ENCODE measurements at places on chromosomes 3 and 15.

- no peak for DNase-seq
These were observed 17.1 kb downstream of the SLC9A9 start for GRCh38 chr3:143831208-143831607.

- DNase-seq: no peak
These were observed 25.7 kb downstream of the LIPC start for GRCh38 chr15:58457466-58457965.

DNA sequence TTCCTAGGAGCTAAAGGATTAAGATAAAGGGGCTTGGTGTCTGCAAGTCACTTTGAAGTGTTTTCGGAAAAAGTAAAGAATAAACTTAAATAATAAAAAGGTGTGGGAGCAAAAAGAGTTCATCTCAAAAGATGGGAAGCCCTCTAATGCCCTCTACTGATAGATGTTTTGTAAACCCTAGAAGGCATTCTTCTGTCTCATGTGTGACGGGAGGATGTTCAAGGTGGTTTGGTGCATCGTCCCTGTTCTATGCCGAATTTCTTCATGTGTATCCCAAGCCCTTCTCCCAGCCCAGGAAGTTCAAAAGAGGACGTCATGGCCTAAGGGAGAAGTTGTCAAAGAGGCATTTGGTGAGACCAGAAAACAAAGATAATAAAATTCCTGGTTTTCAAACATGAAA, 37.2 kb downstream of the CCK start:
- no peak for DNase-seq

DNA sequence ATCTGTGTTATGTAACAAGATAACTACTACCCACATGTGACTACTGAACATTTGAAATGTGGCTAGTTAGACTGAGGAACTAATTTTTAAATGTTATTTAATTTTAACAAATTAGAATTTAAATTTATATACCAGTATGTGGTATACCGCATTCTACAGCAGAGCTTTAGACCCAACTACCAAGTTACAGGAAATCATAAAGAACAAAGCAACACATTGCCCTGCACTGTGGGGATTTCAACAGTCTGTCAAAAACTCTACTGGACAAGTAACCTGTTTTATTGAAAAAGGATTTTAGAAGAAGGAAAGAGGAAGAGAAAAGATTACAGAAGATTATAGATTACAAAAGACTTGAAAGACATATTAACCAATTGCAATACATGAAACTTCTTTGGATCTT, 64.9 kb downstream of the DPH6 start:
- no peak for DNase-seq

GRCh38 chr3:41011854-41012253, 187.5 kb upstream of the CTNNB1 start:
- DNase-seq: no peak

GRCh38 chr15:32819448-32819847, 101.6 kb downstream of the GREM1 start:
- DNase-seq: no peak

- no peak for DNase-seq
These were observed 181.4 kb upstream of the UBE2E1 start for GRCh38 chr3:23624305-23624704.

- DNase-seq: no peak
These were observed 204.6 kb upstream of the STRIT1 start for GRCh38 chr3:155497930-155498647.

GRCh38 chr3:58322793-58323192, 9.9 kb upstream of the PXK start:
- DNase-seq: no peak

GRCh38 chr3:88058581-88059379, at the start of the genes CGGBP1 and ZNF654:
CGGBP1 (minus strand) TSS chr3:88059005; CDS start chr3:88055976, 3,029 bp downstream.
ZNF654 (plus strand) TSS chr3:88059255; CDS start chr3:88059320, 65 bp downstream.
- DNase-seq: peak; percentile 98

GRCh38 chr3:169781209-169781855, 8.1 kb downstream of the MYNN start:
- DNase-seq: no peak

DNA sequence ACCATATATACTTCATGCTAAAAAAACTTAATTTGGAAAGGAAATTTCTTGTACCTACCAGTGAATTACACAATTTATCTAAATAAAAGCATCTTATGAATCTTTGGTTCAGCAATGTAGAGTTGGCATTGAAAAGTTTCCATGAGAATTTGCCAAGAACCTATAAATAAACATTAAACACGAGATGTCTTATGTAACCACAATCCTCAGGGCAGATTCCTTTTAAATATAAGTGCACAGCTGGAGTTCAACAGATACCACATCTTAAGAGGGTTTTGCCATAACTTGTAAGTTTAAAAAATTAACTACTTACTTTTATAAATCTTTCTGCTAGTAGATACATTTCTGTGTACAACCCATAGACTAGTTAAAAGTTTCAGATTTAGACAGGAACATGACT, 499.3 kb upstream of the ARRDC4 start:
- DNase-seq: no peak

GRCh38 chr3:24387493-24387892, 107.2 kb downstream of the THRB start:
- no peak for DNase-seq

DNA sequence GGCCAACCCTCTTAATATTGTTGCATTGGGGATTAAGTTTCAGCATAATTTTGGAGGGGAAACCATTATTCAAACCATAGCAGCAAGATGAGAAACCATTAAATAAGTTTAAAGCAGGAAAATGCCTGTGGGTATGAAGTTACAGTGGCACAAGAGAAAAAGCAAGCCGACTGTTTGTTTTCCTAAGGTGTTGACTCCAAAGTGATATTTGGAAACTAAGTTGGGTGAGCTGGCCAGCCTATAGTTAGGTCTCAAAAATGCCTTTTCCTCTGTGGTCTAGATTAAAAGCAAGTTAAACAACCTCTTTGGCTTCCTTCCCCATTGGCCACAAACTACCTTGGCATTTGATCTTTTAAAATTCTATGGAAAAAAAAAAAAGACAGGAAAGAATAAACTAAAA, 419.8 kb upstream of the AZI2 start:
- DNase-seq: no peak

DNA sequence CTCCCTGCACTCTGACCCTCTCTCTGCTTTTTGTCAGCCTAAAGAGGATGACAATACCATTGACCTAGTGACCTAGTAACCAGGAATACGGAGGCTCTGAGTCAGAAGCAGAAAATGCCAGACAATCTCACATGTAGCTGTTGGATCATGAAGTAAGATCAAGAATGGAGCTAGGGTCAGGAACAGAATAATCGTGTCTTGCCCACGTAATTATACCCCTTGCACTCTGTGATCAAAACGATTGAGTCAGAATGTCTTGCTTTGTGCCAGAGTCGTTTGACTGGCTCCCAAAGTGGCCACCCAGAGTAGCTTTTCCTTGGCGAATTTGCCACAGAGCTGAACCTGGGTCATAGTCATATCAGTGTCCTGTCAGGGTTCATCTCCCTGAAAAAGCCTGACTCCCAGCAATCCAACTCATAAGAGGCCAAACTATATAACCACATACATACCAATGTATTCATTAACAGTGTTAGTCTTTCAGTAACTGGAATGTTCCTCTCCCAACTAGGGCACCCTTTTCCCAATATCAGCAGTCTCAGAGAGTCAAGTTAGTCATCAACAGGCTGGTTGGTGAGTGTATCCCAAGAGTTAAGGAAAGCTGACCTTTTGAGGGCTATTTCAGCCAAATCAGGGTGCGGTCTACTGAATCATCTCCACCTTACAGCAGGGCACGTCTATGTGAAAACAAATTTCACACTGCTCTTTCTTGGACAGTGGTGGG, 5.0 kb upstream of the CDV3 start:
- no peak for DNase-seq

GRCh38 chr15:34318277-34319079, 19.1 kb downstream of the SLC12A6 start:
- DNase-seq: peak; percentile 39

GRCh38 chr3:129576514-129577352, 29.7 kb downstream of the PLXND1 start:
- DNase-seq: no peak

- DNase-seq: peak; percentile 95
These were observed 223.5 kb downstream of the NAALADL2 start for GRCh38 chr3:175082631-175083030.

- DNase-seq: no peak
These were observed 126.7 kb upstream of the EOMES start for GRCh38 chr3:27848826-27849225.

GRCh38 chr3:114437897-114438296, 144.1 kb downstream of the TIGIT start:
- no peak for DNase-seq

GRCh38 chr3:190495796-190496195, 18.1 kb upstream of the IL1RAP start:
- DNase-seq: no peak

DNA sequence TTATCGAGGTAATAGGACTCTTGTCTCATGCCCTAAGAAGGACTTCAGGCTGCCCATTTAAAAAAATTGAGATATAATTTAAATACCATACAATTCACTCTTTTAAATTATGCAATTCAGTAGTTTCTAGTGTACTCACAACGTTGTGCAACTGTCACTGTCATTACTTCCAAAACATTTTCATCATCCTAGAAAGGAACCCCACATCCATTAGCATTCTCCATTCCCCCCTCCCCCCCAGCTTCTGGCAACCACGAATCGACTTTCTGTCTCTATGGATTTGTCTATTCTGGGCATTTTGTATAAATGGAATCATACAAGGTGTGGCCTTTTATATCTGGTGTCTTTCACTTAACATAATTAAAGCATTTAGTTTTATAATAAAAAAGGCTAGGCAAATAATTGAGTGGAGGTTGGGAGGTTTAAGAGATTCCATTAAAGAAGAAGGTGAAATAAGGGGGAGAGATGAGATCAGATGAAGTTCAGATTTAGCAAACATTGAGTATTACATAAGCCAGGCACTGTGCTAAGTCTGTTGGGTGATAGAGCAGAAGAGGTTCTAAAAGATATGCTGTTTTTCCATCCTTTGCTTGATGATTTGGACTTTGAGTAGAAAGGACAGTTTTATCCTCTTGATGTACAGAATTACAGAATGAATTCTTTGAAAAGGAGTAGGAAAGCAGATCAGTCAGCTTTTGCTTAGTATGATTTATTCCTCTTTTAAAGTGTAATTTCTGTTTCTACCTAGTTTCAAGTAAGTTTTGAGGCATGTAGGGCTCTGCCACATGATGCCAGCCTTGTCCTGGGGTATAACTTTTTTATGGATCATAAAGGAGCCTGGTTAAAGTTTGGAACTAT, 36.3 kb downstream of the UBE2E2 start:
- no peak for DNase-seq

GRCh38 chr3:188976407-188976806, 195.4 kb upstream of the TPRG1 start:
- no peak for DNase-seq

DNA sequence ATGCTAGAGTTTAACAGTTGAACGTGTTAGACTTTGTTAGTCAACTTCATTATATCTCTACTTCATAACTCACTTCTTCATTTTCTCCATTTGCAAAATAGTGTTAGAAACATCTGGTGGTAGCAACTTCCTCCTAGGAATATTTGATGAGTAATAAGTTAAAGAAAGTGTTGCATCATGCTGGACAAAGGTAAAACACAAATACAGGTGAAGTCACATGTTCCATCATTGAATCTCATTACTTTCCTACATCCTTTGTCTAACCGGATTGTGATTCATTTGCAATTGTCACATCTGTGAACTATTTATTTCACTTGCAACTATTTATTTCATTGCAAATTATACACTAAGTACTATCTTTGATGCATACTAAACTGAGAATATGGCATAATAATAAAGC, 186.5 kb downstream of the TUSC7 start:
- DNase-seq: no peak

DNA sequence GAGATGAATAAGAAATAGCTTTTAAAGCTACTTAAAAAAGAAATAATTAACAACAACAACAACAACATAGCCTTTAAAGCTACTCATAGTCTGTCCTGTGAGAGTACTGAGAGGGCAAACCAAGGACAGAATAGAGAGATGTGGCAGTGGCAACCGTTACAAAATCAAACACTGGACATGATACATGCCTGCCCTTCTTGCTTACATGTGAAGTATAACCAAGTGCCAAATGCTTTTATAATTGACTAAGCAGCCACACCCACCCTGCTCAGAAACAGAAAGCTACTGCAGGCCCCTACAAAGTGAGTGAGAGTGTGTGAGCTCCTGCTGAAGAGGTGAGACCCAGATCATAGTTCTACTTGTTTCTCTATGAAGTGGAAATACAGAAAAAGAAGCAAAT, 38.4 kb downstream of the NDUFB4 start:
- DNase-seq: no peak

DNA sequence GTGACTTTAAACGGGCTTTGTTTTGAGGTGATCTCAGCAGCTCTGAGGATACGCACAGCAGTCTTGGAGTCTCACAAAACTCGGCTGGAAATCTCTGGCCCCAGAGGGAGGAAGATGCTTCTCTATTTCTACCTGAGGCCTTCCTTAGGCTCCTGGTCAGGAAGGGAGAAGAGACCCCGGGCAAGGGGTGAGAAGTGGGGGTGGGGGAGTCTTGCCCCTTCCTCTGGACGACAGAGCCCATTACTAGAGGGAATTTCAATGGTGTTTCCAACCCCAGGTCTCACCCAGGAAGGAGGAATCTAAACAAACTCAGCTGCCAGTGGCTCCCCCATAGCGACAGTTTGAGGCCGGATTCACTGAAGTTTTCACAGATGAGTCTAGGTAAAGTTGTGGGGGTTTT, 37.4 kb upstream of the PCSK6 start:
- DNase-seq: no peak

DNA sequence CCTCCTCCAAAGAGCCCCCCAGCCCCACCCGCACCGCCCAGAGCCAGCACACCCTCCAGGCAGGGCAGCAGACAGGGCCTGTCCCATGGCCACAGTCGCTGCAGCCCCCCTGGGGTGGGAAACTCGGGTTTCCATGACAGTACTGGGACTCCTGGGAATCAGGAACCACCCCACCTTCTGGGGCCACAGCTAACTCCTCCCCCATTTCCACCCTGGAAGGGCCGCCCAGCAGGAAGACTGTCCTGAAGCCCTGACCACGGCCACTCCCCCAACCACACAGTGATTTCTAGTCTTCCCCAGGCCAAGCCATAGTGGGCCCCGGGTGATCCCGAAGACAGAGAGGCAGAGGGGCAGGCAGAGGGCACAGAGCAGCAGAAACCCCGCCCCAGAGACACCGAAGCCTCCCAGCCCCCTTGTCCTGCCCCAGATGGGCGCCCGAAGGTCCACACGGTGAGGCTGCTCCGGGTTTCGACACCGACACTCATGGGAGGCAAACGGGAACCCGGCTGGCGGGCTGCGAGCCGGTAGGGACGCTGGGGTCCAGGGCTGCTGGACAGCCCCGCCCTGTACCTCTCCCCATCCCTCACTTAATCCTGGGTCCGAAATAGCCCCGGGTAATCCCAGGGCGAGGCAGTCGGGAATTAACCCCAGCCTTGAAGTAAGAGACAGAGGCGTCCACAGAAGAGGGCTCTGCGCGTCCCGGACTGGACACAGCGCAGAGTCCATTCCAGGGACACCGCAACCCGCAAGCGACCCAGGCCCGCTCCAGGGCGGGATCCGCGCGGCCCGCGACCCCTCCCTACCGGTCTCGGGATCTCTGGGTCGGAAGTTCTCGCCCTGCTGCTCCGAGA, 138.4 kb downstream of the NUP210 start:
- no peak for DNase-seq

GRCh38 chr3:173275740-173276139, 121.8 kb upstream of the NLGN1 start:
- DNase-seq: no peak

All from NCI-H1105 treated with DMSO at 0.1 percent for 48 hours (cell line).